Suprapubic skin (tissue), 4 donors: ENCODE measurements at places on chromosomes 5 and 9. TPM values are rescaled to one million over a fixed set of nuclear protein-coding genes. Genes with fewer than 3 reads are reported as not detected.

Gene GABRP
- 24.3 TPM for total RNA-seq

Gene CREBRF
- 22.9 TPM for total RNA-seq

Gene CFAP90
- not detected for total RNA-seq

Gene JAKMIP2
- total RNA-seq = not detected

Gene STPG3
- total RNA-seq = not detected

Gene KIF24
- 0.68 TPM for total RNA-seq

Gene CCDC183
- total RNA-seq = 10.3 TPM

Gene SMIM33
- not detected for total RNA-seq

Gene ZDHHC11B
- total RNA-seq = 13.3 TPM

Gene PRR7
- 5.7 TPM for total RNA-seq

Gene ANKRD31
- total RNA-seq = not detected

Gene CDC20B
- total RNA-seq = not detected

Gene QRFP
- not detected for total RNA-seq
